ENCODE measurements at places on chromosomes 7 and 10. TPM values are rescaled to one million over a fixed set of nuclear protein-coding genes. Genes with fewer than 3 reads are reported as not detected.

Gene TFEC
- total RNA-seq = under 0.01 TPM

Gene SPRN
- total RNA-seq = under 0.01 TPM

GRCh38 chr10:131310142-131310541, 1.4 kb downstream of the TCERG1L start:
- H3K27me3 ChIP-seq = no peaks in the 10 kb centered on the region
- no peak overlapping the region for H3K27ac ChIP-seq
- H3K4me1 ChIP-seq = no peaks in the 10 kb centered on the region
- no peak overlapping the region for H3K4me3 ChIP-seq
- no peaks in the 10 kb centered on the region for H3K36me3 ChIP-seq
- DNase-seq = no peak

DNA sequence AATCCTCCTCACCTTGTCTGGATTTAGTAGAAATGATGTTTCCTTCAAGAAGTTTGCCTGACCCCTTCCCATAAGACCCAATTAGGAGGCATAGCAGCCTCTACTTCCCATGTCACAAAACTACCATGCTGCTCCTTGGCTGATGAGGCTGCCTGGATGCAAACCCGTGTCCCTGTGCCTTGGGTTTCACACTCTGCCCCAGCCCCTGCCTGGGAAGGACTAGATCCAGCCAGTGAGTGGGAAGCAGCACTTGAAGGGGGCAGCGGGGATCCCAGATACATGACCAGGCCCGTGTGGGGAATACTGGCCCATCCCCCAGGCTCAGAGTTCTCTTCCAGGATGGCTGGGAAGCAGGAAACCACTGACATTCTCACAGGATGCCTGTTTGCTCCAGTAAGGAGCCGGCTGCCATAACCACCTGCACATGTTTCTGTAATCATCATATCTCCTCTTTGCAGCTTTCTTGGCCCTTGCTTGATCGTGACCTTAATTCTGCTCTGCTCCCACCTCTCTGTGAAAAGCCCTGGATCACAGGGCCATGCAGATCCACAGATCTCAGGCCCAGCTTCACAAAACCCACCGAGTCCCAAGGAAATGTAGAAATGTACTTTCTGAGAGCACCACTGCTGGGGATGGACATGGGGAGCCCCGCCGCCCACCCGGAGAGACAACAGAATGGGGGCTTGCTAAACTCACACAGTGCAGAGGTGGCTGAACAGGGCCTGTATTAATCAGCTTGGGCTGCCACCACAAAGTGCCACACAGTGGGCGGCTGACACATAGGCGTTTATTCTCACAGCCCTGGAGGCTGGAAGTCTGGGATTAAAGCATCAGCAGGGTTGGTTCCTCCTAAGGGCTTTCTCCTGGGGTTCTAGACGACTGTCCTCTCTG, 287.8 kb upstream of the IGFBP3 start:
- H3K27me3 ChIP-seq = no peaks in the 10 kb centered on the region
- no peak overlapping the region for H3K4me3 ChIP-seq
- no peaks in the 10 kb centered on the region for H3K4me1 ChIP-seq
- no peak overlapping the region for H3K27ac ChIP-seq
- DNase-seq = no peak

GRCh38 chr7:28731092-28731658, 227.0 kb downstream of the TRIL start:
- H3K36me3 ChIP-seq = no peaks in the 10 kb centered on the region
- no peak overlapping the region for H3K27ac ChIP-seq
- no peak overlapping the region for H3K4me3 ChIP-seq
- DNase-seq = no peak
- peaks cover 3% of the 10 kb centered on the region for H3K4me1 ChIP-seq
- H3K27me3 ChIP-seq = no peaks in the 10 kb centered on the region
